ENCODE measurements at places on chromosomes 16 and 17.

DNA sequence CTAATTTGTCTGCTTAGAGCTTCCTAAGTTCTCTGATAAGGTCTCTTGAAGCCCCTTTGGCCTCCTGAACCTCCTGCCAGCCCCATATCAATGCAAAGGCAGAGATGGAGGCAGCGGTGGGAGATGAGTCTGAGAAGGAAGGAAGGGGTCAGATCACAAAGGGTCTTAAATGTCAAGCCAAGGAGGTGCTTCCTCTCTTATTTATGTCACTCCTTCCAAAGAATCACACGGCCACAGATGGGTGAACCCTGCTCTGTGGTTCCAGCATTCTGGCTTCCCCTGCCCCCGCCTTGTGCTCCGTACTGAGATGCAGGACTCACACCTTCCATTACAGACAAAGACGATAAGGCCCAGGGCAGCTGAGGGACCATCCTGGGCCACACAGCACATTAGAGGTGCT, 96.3 kb downstream of the GSG1L start:
- no peak for DNase-seq

GRCh38 chr17:4861052-4861451, 27.9 kb downstream of the MINK1 start:
- no peak for DNase-seq

DNA sequence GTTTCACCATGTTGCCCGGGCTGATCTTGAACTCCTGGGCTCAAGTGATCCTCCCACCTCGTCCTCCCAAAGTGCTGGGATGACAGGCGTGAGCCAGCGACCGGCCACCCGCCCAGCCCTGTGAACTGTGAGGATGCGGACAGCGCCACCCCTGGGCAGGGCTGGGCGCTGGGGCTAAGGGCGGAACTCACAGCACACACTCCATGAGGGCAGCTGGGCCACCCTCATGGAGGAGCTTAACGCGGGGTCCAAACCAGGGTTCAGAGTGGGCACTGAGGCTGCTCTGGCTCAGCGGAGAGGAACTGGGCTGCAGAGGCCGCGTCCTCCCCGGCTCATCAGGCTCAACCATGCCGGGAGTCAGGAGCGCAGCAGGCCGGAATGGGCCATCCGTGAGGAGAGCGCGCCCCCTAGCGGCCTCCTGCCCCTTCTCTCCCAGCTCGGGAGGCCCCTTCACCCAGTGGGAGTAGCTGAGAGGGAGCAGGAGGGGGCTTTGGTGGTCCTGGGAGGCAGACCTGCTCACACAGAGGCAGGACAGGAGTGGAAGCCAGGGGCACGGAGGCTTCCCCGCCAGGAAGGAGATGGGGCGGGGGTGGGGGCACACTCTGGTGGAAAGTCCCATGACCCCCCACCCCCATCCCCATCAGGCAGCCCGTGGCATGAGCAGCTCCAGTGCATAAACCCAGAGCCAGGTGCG, 13.8 kb downstream of the CORO7 start:
- DNase-seq = peak; percentile 68

- peak; percentile 44 for DNase-seq
Observed at GRCh38 chr16:48318630-48319029, 66.6 kb downstream of the SIAH1 start.

- DNase-seq = no peak
Observed at GRCh38 chr17:29461483-29462206, 71.5 kb downstream of the TAOK1 start.

GRCh38 chr17:57946798-57947358, 8.3 kb downstream of the CUEDC1 start:
- peak; percentile 80 for DNase-seq

- DNase-seq = peak; percentile 53
Observed at GRCh38 chr17:30273373-30273772, 18.4 kb downstream of the BLMH start.

DNA sequence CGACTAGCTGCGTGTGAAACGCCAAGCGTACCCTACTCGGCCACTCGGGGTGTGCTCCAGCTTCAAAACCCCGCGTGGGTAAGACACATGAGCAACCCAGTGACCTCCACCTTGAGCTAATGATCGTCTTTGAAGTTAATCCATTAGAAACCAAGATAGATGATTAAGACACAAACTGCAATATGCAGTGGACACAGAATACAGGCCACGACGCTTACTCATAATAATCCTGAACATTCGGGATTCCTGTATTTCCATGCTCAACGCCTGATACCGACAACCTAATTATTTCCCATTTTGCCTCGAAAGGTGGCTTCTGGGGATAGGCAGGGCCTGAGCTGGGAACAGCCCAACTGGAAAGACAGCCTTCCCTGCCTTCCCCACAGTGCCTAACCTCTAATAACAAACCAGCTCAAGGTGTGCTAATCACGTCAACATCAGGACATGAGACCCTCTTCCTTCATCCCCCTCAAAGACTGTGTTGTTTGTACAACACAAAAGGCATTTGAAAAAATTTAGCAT, 504 bp upstream of the COPRS start:
- DNase-seq = no peak

DNA sequence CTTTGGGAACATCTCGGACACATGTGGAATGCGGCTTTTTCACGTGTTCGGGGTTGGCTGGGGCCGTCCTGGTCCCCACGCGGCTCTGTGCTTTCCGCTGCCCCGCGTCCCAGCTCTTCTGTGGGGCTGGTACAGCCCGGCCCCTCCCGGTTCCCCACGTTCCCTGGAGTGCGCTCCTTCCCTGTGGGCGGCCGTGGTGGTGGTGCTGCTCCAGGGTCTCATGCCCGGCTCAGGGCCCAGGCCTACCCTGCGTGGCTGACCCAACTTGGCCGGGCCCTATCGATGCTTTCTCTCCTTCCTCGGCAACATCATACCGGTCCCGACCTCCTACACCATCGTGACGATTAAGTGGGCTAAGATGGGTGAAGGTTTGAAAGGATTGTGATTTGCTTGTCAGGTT, 3.3 kb downstream of the TELO2 start:
- no peak for DNase-seq

GRCh38 chr17:43534909-43535308, 11.2 kb downstream of the ETV4 start:
- DNase-seq = no peak

- no peak for DNase-seq
Observed at GRCh38 chr16:75099738-75100602, 16.6 kb downstream of the LDHD start.

- no peak for DNase-seq
Observed at GRCh38 chr17:51957786-51958185, 200.7 kb downstream of the CA10 start.
